ENCODE measurements at places on chromosomes 11 and 22.

- DNase-seq: no peak
Observed at GRCh38 chr22:45290410-45290936, 5.7 kb downstream of the UPK3A start.

- DNase-seq: no peak
Observed at GRCh38 chr22:47872761-47873535, 1110.5 kb downstream of the TBC1D22A start.

GRCh38 chr11:113474362-113475159, 637 bp downstream of the DRD2 start:
- no peak for DNase-seq

- no peak for DNase-seq
Observed at GRCh38 chr11:43950311-43950855, 7.9 kb downstream of the C11orf96 start.

- no peak for DNase-seq
Observed at GRCh38 chr11:34490304-34490703, 23.3 kb downstream of the ELF5 start.

- DNase-seq: no peak
Observed at GRCh38 chr11:131356206-131356605, 14.2 kb upstream of the NTM start.

GRCh38 chr11:119320240-119320775, 3.4 kb upstream of the MCAM start:
- DNase-seq: no peak

GRCh38 chr11:84290647-84291046, 1004.5 kb upstream of the CCDC90B start:
- DNase-seq: no peak

DNA sequence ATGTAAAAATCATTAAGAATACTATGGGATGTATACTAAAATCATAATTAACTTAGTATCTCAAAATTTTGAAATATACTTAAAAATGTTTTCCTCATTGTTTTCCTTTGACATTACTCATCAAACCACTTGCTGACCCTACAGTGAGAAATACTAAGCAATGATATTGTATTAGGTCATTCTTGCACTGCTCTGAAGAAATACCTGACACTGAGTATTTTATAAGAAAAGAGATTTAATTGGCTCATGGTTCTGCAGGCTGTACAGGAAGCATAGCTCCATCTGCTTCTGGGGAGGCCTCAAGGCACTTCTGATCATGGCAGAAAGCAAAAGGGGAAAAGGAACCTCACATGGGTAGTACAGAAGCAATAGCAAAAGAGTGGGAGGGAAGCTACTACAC, 950.9 kb upstream of the CHORDC1 start:
- no peak for DNase-seq

- DNase-seq: no peak
Observed at GRCh38 chr11:81673001-81673400, 1060.7 kb downstream of the FAM181B start.

GRCh38 chr11:133266986-133267385, 265.3 kb downstream of the OPCML start:
- DNase-seq: no peak
